ENCODE measurements at places on chromosomes 5 and 9.

DNA sequence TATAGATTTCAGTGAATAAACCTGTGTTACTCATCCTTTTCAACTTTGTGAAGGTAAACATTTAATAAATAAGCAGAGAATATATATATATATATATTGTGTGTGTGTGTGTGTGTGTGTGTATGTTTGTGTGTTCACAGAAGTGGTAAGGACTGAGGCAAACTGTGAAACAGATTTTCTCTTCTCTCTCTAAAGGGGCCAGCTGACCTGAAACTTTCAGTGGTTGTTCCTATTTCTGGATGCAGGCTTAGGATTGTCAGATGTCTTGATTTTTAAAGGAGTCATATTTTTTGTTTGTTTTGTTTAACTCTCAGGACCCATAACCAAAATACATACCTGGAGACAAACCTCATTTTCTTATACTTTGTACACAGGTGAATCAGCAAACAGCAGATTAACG lies 714.9 kb upstream of the MEF2C start:
- DNase-seq, result no peak

DNA sequence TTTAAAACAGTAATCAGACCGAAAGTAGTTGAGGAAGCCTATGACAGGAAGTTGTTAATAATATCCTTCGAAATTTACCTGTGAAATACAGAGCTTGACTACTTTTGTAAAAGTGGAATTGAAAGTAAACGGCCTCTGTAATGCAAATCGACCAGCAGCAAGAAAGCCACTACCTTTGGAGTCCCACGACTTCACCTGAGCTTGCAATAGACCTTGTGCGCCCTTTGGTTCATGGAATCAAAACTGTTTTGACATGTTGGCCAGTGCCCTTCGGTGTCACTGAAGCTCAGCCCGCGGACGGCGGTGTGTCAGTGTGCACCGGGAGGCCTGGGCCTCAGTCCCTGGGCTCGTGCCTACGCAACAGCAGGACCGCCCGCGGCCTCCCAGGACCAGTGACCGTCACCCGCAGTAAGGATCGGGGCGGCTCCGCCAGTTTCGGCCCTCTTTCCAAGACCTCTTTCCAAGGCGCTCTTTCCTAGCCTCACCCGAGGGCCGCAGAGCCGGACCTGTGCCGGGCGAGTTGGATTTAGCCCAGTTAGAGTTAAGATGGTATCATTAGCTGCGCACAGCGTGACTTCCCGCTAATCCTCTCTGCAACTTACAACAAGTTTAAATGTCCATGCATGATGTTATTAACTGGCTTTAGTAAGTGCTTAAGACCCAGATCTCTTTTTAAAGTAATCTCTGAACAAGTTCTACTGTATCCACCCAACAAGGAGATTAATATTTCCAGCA lies 223.3 kb downstream of the MEF2C start:
- DNase-seq, result no peak

- no peak for DNase-seq
Measured at GRCh38 chr9:86735772-86736458, 211.4 kb downstream of the GAS1 start.

- no peak for DNase-seq
Measured at GRCh38 chr5:13003457-13003856, 941.0 kb downstream of the DNAH5 start.

DNA sequence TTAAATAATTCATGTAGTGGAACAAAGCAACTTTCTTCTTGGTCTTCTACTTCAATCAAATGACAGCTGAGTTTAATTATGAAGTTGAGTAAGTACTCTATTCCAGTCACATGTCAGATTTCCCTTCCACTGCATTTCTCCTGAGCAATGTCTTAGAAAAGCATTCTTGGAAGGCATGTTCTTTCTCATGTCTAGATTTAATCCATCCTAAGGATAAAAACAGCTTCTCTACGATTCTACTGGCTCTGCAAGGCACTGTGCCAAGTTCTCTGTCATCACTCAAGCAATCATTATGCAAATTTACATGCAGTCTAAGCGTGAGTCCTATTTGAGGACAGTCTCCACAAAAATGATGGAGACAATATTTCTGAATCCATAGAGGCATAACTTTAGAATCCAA lies 142.4 kb downstream of the YIPF5 start:
- no peak for DNase-seq

GRCh38 chr9:101369286-101369685 lies 15.5 kb downstream of the BAAT start:
- no peak for DNase-seq

- no peak for DNase-seq
Measured at GRCh38 chr9:137970686-137971476, 93.3 kb downstream of the CACNA1B start.

- DNase-seq, result no peak
Measured at GRCh38 chr9:110691002-110691549, 22.5 kb downstream of the MUSK start.

GRCh38 chr9:36892279-36892678 lies 141.8 kb downstream of the PAX5 start:
- no peak for DNase-seq

GRCh38 chr5:68872088-68872839 lies 221.6 kb upstream of the SLC30A5 start:
- no peak for DNase-seq

DNA sequence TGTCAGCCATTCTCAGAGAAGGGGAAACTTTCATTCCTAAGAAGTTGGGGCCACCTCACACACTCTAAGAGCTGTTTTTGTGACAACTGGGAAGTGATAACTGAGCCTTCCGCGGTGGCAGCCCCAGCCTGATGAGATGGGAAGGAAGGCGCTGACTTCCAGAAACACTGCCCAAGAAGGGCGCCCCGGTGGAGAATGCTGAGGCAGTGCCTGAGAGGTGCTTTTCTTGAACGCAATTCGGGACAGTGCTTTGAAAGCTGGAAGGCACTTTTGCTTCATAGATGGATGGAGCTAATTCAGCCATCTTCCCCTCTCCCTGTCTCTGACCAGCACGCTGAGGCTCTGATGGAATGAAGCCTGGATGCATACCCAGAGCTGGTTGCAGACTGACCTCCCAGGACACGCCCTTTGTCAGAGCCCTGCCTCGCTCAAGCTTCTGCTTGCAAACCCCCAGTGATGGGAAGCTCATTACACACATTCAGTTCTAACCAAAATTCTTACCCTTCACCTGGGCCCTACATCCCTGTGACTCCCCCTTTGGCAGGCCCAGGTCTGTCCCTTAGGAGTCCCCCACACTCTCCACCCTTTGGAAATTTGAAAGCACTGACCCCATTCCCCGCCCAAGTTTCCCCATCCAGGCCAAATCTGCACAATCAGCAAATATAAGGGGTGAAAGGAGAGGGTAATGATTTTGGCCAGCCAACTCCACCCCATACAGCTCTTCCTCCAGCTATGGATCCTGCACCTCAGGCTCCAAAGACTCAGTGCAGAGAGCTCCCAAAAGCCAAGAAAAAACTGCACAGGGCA lies 66.6 kb upstream of the SLC25A51 start:
- no peak for DNase-seq

DNA sequence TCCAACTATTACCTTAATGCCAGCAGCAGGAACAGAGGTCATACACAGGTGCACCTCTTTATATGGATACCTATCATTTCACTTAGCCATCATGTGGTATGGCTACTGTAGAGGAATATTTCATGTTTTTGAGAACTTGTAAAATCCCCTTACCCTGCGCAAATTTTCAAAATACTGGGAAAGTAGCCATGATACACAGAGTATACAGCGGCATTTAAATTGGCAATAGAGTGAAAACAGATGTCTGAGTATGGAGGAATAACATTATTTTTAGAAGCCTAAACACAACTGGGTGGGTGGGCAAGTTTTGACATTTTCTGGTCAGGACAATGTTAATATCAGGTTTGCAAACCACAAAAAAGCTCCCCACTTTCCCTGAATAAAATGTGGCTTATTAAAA lies 109.5 kb downstream of the SMIM23 start:
- no peak for DNase-seq

GRCh38 chr5:58009754-58010153 lies 450.1 kb downstream of the PLK2 start:
- DNase-seq, result no peak

GRCh38 chr5:132291026-132291425 lies 3.2 kb upstream of the SLC22A4 start:
- DNase-seq, result no peak

DNA sequence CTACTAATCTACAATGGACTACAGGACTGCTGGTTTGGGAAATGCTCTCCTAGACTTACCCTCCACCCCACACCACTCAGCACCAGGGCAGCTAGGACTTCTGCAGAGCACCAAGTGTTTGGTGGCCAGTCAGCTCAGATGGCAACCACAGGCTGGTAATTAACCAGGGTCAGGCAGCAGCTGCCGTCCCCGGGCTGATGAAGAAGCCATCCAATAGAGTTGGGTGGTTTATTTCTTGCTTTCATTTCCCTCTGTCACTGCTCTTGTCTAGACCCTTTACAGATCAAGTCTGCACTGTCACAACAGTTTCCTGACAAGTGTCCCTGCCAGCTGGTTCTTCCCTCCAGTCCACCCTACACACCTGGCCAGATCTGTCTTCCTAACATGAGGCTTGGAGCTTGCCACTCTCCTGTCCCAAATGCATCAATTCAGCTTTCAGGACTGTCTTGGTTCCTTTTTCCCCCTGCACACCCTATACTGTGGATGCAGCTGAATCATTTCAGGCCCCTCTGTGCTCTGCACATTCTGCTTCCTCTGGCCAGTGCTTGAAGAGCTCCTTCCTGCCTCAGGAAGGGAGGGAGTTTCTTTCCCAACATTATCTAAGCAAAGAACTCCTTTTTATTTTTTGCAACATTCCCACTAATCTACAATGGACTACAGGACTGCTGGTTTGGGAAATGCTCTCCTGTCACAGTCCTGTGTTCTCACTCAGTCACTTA lies 30.2 kb upstream of the HSPA9 start:
- no peak for DNase-seq

DNA sequence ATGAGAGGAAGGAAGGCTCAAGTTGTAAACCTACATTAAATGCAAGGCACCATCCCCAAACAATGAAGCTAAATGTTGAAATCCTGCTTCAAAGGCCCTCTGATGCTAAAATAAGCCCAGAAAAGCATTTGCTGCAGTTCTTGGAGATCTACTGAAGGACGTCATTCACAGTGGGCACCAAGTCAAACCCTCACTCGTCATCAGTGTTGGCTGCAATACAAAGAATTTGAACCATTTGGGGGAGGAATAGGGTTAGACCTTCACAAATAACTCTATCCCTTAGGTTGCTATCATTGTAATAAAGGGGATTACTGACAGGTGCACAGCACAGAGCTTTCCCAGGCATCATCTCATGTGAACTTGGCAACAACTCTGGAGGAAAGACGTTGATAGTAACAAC lies 9.3 kb upstream of the MEGF9 start:
- DNase-seq, result no peak

DNA sequence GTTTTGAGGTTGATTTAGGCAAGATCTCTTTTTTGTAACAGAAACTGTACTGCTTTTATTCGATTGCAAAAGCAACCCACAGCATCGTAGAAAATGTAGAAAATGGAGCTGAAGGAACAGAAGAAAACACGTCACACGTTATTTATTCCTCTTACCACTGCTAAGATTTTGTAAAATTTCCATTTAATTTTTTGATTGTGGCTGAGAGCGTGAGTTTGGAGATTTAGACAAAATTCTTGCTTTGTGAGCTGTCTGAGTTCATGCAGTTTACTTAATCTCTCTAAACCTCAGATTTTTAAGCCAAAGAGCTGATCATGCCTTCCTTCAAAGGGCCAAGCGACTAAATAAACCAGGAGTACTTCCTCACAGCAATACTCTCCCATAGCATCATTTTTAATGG lies 24.8 kb downstream of the DPYSL3 start:
- no peak for DNase-seq

DNA sequence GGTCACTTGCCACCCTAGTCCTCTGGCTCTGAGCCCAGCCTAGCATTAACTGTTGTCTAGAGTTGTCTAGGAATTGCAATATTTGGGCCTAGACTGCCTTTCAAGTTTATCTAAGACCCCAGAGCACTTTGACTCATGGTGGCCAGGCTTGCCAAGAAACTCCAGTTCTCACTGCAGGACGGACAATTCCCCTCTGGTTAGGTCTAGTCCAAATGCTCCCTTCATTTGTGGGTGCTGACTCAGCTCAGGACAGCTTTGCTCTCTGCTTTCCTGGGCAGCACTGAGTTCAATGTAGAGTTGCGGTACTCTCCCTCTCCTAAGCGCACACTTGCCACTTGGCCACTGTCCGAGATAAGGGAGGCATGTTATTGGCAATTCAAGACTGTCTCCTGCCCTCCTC lies 619.4 kb downstream of the TLE1 start:
- DNase-seq, result no peak

GRCh38 chr5:179055436-179055835 lies 4.7 kb upstream of the ZNF354C start:
- DNase-seq, result no peak

GRCh38 chr9:477193-477592 lies 262.5 kb downstream of the DOCK8 start:
- DNase-seq, result no peak

DNA sequence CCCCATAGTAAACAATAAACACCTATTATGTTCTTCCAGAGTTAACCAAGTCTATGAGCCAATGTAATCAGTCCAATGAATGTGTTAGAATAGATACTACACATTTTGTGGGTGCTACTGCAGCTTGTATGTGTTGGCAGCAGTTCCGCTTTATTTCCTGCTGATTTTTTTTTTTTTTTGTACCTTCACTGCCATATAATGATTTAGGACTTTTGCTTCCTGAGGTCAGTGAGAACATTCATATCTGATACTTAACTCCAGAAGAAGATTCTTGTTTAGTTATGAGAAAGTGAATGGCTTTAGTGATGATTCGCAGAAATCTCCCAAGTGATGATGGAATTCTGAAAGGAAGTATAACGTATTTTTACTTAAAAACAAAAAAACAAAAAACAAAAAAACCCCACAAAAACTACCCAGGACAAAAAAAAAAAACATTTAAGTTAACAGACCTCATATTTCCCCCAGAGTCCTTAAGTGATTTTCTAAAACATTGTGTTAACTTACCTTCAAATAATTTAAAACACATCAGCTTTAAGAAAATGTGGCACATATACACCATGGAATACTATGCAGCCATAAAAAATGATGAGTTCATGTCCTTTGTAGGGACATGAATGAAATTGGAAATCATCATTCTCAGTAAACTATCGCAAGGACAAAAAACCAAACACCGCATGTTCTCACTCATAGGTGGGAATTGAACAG lies 24.7 kb upstream of the LMNB1 start:
- no peak for DNase-seq

GRCh38 chr9:90844326-90844725 lies 42.7 kb downstream of the SYK start:
- no peak for DNase-seq

DNA sequence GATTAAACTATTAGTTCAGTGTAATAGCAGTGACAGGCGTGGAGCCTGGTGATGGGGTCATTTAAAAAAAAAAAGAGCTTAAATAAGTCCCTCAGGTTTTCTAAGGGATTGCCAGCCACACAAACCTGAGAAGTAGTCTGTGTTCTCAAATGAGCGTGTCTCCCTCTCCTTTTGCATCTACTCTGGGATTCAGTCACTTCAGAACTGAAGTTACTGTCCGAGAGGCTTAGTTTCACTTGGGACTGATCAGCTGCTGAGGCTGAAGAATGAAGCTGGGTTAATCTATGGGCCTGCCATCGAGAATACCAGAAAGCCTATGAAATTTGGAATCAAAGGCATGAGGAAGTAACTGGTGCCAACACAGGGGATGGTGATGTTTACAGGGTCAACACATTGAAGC lies 310.1 kb downstream of the ADAMTS6 start:
- no peak for DNase-seq
